ENCODE measurements at places on chromosomes 16 and 17.

DNA sequence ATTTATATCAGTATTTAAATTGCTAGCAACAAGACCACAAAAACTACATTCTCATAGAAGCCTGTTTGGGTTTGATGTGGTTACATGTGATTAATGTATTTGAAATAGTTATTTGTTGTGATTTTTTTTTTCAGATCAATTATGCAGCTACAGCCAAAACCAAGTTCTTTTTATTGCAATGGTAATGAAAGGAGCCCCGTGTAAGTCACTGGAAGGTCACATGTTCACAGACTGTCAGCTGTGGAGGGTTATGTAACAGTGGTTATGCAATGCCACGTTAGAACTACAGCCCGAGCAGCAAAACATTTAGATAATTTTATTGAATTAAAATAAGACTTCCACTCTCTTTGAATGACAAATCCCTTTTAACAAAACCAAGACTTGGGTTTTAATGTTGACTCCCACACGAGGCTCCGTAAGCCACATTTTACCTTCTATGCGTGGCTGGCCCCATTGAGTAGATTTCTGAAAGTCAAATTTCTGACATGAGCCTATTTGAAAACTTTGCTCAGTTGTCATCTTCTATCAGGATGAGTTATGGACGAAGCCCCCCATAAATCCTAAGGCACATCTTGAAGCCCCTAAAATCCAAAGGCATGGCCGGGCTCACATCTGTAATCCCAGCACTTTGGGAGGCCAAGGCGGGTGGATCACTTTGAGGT, 41.8 kb upstream of the SEC14L1 start:
- DNase-seq: no peak

DNA sequence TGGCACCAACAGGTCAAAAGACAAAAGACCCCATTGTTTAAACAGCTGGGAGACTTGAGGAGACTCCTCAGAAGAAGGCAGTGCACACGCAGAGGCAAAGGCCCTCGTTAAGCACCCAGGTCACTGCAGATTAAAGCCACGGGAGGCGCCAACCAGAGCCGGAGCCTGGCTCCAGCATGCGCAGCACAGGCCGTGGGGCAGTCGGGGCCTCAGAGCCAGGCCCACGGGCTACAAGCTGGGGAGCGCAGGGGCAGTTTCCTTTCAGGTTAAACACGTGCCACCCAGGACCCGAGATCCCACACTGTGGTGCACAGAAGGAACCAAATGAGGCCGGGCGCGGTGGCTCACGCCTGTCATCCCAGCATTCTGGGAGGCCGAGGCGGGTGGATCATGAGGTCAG, 9.2 kb downstream of the PIEZO1 start:
- DNase-seq: no peak

DNA sequence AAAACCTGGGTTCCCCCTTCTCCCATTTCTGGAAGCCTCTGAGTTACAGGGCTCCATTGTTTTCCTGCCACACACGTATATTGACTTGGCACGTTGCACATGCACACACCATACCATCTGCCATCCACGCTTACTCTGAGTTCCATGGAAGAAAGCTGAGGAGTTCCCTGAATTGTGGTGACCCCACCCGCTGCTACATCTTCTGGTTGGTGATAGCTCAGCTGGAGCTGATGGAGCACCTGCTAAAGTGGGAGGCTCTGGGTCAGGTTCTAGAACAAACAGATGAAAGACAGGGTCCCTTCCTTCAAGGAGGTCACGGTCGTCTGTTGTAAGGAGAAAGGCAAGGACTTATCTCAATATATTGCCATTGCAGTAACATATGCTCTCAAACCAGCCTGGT, 41.1 kb downstream of the TMEM11 start:
- DNase-seq: no peak

DNA sequence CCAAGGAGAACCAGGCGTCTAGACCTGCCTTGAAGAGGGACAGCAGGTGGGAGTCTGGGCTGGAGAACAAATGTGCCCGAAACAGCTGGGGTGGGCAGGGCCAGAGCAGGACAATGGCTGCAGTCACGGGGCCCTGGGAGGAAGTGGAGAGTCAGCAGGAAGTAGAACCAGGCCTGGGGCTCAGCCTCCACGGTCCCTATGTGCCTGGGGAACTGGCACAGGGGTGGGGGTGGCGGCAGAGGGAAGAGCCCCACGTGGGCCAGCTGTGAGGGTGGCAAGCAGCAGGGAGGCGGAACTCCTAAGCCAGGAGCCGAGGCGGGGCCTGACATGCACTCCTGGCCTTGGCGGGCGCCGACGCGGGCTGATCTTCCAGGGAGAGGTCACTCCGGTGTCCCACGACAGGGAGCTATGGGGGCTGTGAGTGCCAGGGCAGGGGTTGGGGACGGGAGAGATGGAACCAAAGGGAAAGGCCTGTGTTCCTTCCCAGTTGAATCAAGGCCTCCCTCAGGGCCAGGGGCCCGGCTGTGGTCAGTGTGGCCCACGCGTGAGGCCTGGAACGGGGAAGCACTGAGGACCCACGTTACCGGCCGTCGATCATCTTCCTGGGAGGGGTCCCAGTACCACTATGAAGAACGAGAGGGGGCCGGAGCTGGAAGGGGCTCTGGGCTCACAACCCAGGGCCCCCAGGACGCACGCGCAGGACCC, 42.7 kb downstream of the TIMM22 start:
- DNase-seq: no peak

- no peak for DNase-seq
These were observed 1.2 kb downstream of the C16orf54 start for GRCh38 chr16:29744541-29745101.

GRCh38 chr17:34220045-34220751, 34.9 kb upstream of the CCL2 start:
- DNase-seq: no peak

- DNase-seq: no peak
These were observed 9.9 kb downstream of the DNASE1 start for GRCh38 chr16:3664187-3664896.

DNA sequence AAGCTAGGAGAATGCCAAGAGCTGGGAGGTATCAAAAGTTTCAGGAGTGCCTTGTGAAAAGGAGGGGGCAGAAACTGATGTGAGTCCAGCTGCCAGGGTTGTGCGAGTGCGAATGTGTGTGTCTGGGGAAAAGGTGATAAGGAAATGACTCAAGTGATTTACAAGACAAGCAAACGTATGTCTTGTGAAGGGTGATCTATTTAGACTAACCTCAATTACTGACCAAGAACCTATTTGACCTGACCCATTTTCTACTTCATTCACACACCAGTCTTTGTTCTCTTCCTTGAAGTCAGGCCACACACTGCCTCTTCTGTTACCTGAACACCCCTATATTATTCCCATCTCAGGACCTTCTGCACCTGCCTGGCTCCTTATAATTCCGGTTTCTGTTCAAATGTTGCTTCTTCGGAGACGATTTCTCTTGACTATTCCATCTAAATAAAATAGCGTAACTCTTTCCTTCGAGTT, 1.0 kb downstream of the GDE1 start:
- no peak for DNase-seq

DNA sequence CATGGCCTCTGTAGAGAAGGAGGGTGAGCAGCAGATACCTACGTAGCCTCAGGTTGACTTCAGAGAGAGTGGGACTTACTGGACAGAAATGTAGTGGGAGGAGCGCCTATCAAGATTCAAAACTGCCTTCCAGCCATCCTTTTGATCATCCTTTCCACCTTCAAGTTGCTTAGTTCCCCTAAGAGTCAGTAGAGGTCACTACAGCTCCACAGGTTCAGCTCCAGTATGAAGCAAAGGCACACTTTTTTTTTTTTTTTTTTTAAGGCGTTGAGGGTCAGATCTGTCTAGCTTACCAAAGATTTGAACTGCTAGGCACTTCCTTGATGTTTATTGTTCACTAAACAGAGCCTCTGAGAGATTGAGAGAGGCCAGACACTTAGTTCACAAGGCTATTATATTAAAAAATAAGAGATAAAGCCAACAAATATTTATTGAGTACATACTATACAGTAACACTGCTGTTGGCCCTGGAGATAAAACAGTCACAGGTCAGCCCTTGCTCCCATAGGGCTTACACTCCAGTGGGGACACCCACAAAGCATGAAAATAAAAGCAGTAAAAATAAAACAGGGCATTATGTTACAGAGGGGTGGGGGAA, 3.1 kb downstream of the RNF227 start:
- peak; percentile 32 for DNase-seq

DNA sequence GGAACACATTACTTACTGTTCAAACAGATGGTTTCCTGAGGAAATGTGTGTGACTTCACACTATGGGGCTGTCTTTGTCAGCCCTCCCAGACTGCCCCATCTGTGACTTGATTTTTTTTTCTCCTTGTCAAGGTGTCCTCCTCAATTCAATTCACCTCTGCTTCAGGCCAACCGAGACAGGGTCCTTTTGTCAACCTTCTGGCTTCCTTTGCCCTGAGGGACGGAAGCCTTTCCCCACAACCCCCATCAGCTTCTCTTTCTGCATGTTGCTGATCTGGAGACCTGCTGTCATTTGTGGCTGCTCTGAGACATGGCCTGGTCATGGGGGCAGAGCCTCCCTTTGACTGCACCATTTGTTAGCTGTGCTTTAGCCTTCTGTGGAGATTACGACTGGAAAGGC, 21.3 kb upstream of the RGS9 start:
- DNase-seq: no peak

GRCh38 chr17:43581613-43582012, 35.5 kb upstream of the ETV4 start:
- DNase-seq: no peak

Data from NCI-H1436 treated with DMSO at 0.1 percent for 48 hours (cell line).